ENCODE measurements at places on chromosomes 2 and 18.

GRCh38 chr2:70732766-70733645 is 35.0 kb downstream of the ADD2 start:
- no peak for DNase-seq

GRCh38 chr2:38966678-38967077 is 77.0 kb downstream of the ARHGEF33 start:
- DNase-seq: no peak

DNA sequence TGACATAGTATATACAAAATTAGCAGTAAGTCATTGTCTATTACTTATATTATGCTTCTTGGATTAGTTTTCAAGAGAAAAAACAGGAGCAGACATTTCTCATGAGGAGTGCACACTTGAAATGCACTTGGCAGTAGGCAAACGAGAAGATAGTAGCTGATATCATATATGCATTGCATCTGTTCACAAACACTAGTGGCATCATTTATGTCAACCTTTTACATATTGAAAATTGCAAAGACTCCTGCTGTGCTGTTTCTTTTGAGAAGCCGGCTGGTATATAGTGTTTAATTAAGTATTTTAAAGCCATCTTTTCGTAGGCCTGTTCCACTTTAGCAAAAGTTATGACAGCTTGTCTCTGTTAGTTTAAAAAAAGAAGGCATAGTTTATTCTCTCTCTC is 58.4 kb upstream of the SLC8A1 start:
- DNase-seq: no peak

GRCh38 chr2:71120195-71120594 is 9.8 kb downstream of the MCEE start:
- no peak for DNase-seq

- DNase-seq: no peak
These were observed 36.3 kb downstream of the HS6ST1 start for GRCh38 chr2:128282246-128282975.

GRCh38 chr2:85810371-85811179 is 56.8 kb downstream of the ATOH8 start:
- DNase-seq: no peak

GRCh38 chr18:51153659-51154371 is 43.7 kb downstream of the MEX3C start:
- DNase-seq: no peak

DNA sequence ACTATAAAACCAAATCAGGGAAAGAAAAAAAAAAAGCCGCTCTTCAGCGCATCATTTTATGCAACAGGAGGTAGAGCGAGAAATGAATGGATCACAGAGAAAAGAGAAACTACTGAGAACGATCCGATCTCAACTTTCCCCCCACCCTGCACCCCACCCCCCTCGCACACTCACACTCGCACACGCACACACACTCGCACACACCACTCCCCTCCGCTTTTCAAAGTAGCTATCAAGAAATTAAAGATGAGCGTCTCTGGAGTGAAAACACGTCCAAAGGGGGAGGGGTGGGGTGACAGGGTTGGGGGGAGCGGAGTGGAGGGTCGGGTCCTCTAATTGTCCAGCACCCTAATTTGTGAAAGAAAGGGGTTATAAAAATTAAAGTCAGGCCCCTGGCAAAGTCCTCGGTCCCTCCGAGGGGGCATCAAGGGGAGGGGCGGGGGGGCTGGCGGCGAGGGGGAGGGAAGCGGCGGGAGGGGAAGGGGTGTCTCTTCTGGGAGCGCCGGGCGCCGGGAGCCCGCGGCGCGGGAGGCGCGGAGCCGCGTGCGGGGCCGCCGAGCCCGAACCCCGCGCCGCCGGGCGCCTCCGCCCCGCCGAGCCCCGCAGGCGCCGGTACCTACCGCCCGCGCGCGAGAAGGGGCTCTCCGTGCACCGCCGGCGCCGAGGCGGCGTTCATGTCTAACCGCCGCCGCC is 428 bp downstream of the TCF4 start:
- DNase-seq: no peak

GRCh38 chr2:178517496-178517895 is 37.2 kb downstream of the PLEKHA3 start:
- DNase-seq: no peak

DNA sequence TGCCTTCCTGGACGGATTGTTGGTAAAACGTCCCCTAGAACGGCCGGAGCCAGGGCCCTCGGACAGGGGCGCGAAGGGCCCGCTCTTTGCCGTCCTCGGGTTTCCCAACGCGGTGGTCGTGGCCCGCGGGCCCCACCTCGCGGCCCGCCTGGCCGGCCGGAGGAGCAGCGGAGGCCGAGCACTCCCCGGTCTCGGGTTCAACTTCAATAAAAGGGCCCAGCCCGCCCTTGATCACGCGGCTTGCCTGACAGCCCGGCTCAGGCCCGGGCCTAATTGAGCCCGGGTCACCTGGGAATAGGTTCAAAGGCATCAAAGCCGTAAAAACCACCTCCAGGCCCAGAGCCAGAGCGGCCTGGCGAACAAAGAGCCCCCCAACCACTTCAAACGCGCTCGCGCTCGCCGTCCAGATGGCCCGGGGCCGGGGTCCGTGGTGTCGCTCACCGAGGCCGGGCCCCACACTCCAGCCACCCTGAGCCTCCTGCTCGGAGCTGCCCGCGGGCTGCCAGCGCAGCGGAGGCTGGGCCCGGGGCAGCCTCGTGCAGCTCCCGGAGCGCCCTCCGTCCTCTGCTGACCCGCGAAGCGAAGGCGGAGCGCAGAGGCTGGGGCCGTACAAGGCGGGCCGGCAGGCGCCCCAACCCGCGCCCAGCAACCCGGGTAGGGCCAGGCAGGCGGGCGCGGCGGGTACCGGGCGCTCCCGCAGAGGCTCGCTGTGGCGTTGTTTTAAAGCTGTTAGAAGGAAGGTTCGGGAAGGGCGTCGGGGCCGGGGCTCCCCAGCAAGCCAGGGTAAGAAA is 1.1 kb upstream of the TWIST2 start:
- no peak for DNase-seq

- DNase-seq: no peak
These were observed 100.1 kb upstream of the MAP2 start for GRCh38 chr2:209323738-209324137.

DNA sequence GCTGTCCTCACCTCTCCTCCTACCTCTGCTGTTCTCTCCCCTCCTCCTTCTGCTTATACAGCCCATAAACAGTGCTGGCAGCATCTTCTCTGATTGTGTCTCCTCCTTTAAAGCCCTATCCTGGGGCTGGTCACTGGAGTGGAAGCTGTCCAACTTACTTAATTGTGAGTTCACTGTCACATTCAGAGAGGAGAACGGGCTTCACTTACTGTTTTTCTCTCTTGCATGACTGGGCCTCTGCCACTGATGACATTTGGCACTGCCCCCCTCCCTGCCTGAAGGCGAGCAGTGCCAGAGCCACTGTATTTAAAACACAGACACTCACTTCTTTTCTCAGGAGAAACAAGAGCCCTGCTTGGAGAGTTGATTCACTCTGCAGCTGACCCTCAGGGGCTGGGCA is 12.3 kb downstream of the GAD1 start:
- no peak for DNase-seq

DNA sequence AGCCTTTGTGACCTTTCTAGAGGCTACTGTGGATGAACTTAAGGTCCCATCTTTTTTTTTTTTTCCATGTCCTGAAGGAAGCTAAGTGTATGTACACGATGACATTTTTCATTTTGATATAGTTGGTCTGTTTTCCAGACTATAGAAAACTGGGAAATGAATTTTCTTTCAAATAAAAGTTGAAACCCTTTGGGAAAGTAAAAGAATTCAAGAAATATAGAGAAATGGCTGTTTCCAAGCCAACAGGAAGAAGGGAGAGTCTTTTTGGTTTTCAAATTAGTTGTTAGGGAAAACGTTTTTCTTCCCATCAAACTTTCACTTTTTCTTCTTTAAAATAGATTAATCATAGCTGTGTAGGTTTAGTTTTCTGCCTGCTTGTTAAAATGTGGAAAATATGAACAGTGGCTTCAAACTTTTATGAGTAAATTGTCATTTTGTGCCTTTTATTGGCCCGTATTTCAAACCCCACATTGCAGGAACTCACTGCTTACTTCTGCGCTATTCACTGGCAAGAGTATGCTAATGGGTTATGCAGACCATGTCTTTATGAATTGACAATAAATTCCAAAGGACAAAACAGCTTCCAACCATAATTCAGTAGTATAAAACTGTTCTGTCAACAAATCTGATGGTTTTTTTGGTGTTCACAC is 27.7 kb upstream of the LYPD1 start:
- no peak for DNase-seq

DNA sequence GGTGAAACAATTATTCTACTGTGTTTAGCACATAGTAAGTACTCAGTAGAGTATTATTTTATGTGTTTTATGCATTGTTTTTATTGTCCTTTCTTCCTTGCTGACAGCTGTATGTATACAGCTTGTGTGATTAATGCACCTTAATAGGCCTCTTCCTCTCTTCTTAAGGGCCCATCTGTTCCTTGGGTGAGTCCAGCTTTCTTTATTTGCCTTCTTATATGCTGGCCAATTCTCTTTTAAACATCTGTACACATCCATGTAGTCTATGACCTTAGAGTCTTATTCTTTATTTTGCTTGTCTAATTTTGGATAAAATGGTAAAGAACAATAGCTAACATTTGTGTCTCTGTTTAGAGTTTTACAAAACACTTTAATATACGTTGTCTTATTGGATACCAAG is 333.7 kb upstream of the MEIS1 start:
- DNase-seq: no peak

DNA sequence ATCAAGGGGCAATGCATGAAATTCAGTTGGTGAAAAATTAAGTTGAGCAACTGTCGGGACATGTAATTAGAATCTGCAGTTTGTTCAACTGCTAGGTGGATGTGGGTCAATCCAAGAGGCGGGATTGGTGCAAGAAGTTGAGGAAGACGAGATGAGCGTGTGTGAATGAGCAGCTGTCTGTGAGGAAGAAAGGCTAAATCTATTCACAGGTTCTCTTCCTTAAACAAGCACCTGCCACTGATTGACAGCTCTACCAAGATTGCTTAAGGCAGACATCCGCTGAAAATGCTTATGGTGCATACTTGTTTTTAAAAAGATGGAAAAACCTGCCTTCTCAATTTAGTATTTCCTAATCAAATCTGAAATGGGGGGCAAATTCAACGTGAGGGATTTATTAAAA is 323.4 kb upstream of the THUMPD2 start:
- DNase-seq: no peak

DNA sequence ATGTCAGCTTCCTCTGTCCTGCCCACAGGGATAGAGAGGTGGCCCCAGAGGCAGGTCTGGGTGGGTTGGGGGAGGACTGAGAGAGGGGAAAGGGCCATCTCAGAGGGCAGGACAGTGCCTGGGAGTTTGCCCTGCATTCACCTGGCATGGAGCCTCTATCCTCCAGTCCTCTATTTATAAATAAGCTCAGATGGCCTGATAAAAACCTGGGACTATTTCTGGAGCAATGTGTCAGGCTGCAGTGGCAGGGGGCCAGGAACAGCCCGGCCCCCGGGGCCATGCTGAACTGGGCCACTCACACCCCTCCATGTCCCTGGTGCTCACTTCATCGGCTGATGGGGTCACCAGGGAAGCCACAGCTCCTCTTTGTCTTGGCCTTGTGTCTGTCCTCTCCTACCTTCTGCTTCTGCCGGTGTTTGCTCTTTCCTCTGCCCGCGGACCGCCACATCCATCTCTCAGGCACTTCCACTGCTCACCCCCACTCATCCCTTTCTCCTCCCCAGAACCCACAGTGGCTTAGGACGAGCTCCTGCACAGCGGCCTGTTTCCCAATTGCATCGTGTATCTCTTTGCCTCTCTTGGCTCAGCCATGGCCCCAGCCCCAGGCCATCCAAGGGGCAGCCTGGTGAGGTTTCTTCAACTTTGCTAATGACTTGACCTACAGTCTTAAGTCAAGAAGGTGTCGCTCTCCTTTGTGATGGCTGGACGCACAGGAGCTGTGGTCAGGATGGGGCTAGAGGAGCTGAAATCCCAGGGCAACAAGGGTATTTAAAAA is 38.8 kb downstream of the SCTR start:
- no peak for DNase-seq

DNA sequence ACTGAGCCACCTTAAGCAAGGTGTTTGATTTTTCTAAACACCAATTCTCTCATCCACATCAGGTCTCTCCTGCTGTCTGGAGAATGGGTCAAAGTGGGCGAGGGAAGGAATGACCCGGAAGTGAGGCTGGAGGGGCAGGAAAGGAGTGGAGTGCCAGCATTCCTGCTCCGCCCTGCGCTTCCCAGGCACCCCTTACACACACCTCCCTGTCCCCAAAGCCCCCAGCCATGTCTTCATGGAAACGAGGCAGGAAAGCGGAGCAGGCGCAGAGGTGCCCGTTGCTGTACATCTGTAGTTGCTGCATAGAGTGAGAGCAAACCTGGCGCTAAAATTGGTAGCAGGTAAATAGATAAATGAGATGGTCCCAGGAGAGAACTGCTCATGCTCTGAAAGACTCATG is 27.2 kb upstream of the NT5DC4 start:
- DNase-seq: no peak

- peak; percentile 42 for DNase-seq
These were observed 176.4 kb downstream of the AGAP1 start for GRCh38 chr2:235669983-235670962.

- peak; percentile 72 for DNase-seq
These were observed 52.0 kb downstream of the ARL4C start for GRCh38 chr2:234444893-234445292.

Data from astrocyte of the cerebellum (primary cell).